ENCODE measurements at places on chromosomes 2 and 18. TPM values are rescaled to one million over a fixed set of nuclear protein-coding genes. Genes with fewer than 3 reads are reported as not detected.

Gene NT5C1B
- total RNA-seq, result not detected

Gene MCEE
- 17.2 TPM for total RNA-seq

Gene CYS1
- 5.9 TPM for total RNA-seq

Gene PLCL1
- total RNA-seq, result 26.8 TPM

Gene RNF103
- total RNA-seq, result 45.3 TPM

Gene SERPINB11
- not detected for total RNA-seq

Gene ADAM23
- total RNA-seq, result 7.6 TPM

- DNase-seq, result no peak
These were observed 262.7 kb upstream of the FN1 start for GRCh38 chr2:215698566-215698965.

DNA sequence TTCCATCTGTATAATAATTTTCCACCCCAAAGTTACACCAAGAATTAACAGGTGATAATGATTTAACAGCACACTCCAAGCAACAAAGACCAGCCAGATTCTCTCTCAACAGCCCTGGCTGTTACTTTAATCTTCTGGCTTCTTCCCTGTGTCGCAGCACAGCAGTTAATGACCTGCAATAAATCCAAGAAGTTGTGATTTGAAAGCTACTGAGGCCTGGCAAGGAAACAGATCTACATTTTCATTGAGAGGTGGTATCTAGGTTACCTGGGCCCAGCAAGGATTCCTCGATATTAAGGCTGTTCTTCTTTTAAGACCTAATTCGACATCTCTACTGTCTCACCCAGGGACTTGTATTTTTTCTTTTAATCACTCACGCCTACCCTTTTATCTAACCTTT is 433.8 kb downstream of the NBAS start:
- no peak for DNase-seq

DNA sequence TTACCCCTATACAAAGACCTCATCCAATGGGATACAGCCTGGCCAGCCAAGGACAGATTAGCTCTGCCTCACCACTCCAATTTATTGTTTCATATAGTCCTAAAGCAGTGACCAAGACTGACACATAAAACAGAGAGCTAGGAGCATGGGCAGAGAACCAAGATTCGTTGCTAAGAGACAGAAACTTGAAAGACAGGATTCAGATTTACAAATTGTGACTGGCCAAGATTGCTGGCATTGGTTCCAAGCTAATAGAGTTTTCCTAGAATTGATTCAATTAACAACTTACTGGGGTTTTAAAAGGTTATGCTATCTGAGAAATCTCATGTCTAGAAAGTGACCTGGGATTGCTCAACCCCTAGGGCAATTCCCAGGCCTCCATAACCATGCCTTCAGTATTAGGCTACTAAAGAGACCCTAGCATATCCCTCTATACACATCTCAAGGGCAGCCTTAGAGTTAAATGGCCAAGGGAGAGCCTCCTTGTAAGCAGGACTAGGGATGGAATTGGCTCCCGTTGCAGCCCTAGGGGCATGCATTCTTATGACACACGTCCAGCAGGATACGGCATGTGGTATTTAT is 75.6 kb downstream of the ICOS start:
- DNase-seq, result no peak

GRCh38 chr18:41751652-41752051 is 203.4 kb upstream of the PIK3C3 start:
- DNase-seq, result no peak

DNA sequence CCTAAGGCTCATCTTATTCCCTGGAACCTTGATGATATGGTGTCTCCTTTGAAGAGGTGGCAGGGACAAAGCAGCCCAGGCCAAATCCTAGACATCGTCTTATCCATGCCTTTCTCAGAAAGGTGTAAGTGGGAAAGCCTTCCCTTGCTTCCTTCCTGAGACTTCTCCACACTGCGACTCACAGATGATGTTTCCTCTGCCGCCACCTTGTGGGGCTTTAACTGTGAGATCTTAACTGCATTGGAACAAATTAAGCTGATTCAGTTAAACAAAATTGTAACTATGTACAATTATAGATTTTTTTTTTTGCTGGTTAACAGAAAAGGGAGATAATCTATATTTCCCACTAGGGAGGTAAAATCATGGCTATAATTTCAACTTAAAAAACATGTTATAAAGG is 10.0 kb upstream of the GCA start:
- DNase-seq, result no peak

GRCh38 chr2:96305979-96306308 is 598 bp upstream of the SNRNP200 start:
- DNase-seq, result no peak

GRCh38 chr2:230627806-230628724 is 84.6 kb upstream of the CAB39 start:
- DNase-seq, result no peak

- DNase-seq, result no peak
These were observed 15.6 kb downstream of the PLCD4 start for GRCh38 chr2:218623366-218623705.

GRCh38 chr18:51890762-51891161 is 449.2 kb upstream of the DCC start:
- DNase-seq, result no peak

DNA sequence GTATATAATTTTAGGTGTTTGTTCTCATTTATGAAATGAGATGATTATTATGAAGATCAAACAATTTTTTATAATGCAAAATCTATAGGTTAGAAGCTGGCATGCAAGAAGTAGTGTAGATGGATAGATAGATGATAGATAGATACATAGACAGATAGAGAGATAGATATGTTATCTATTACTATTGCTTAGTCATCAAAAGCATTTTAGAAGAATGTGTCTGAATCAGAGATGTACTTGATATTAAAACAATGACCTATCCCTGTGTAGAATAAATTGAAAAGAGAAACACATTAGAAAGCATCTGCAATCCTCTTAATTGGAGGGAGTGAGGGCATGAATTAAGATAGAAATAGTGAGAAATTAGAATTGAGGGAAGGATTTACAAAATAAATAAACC is 436.2 kb upstream of the NXPH2 start:
- DNase-seq, result no peak

GRCh38 chr2:54289917-54290316 is 33.9 kb upstream of the TSPYL6 start:
- no peak for DNase-seq

- no peak for DNase-seq
These were observed 2.5 kb upstream of the NPAS2 start for GRCh38 chr2:100817388-100817985.

DNA sequence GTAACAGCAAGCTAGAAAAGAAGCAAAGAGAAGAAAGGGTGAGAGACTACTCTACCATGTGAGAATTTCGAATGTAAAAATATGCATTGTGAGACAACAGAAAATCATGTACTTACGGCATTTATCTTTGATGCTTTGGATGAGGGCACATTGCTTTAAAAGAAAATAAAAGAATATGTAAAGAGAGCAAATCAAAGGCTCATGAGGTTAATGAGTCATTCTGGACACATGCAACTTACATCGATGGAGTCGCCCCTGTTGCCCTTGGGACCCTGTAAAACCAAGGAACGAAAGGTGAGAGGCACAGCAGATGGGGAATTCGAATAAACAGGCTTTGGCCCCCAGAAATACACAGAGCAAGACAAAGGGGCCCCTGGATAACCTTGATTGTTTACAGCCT is 69.0 kb downstream of the COL6A3 start:
- DNase-seq, result no peak

- DNase-seq, result no peak
These were observed 991.4 kb upstream of the CELF4 start for GRCh38 chr18:38557006-38557405.

DNA sequence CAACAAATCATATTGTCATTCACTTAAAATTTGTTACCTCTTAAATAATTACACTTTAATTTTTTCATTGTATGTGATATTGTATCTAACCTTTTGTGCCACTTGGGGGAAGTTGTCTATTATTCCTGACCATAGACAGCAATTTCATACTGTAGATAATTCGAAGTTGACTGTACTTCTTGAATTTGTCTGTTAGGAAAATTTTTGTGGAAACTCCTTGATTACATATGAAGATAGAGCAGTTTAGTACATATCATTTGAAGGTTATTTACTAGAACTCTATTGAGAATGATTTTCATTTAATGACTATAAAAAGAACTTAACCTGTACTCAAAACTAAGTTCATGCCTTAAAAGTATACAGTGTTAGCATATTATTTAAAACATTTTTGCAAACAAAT is 5.1 kb downstream of the DYNC1I2 start:
- no peak for DNase-seq

DNA sequence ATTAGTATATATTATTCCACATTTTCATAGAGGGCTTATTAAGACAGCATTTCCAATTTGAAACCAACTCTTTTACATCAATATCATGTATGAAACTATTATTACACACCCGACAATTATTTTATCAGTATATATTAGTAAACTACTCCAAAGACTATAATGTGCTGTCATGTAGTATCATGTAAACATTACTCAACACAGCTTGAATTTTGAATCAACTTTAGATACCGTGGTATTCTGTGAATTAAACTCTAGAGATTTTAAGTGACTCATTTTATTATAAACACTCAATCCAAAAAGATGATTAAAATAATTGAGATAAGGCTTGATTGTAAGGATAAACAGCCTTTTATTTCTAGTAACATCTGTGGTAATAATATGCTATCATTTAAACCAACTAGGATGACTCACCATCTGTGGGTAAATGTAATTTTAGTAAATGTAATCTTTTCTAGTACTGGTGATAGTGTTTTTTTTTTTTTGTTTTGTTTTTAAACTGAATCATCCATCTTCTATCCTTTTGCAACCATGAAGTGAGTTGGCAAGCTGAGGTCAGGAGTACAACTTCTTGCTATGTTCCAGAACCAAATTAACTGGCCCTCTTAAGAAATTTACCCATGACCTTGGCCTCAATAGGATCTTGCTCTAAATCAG is 144.3 kb upstream of the SMAD7 start:
- DNase-seq, result no peak

Measured in right atrium auricular region (tissue), 2 donors.